ENCODE measurements at places on chromosomes 2 and 18.

GRCh38 chr2:171533331-171533730, 11.1 kb downstream of the CYBRD1 start:
- DNase-seq = no peak

DNA sequence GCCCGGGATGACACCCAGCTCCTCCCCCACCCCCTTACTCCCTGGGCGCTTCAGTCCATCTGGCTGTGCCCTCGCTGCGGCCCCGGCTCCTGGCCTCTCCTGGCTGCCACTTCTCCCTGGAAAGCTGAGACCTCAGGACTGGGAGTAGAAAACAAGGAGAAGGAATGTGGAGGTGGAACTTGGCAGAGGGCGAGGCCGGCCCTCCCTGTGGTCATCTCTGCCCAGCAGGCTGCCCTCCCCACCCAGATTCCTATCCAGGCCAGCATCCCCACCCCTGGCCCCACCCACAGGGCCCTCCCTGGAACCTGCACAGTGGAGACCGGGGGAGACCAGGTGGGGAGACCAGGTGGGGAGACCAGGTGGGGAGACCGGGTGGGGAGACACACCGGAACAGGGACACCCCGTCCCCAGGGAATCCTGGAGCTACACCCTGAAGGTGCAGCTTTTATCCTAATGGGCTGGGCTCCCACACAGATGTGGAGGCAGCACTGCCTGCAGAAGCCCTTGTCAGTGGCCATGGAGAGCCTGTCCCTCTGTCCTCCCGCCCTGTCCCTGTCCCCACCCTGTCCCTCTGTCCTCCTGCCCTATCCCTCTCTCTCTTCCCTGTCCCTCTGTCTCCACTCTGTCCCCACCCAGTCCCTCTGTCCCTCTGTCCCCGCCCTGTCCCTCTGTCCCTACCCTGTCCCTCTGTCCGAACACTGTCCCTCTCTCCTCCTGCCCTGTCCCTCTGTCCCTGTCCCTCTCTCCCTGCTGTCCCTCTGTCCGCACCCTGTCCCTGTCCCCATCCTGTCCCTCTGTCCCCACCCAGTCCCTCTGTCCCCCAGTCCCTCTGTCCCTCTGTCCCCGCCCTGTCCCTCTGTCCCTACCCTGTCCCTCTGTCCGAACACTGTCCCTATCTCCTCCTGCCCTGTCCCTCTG, 157.1 kb downstream of the PXDN start:
- no peak for DNase-seq

DNA sequence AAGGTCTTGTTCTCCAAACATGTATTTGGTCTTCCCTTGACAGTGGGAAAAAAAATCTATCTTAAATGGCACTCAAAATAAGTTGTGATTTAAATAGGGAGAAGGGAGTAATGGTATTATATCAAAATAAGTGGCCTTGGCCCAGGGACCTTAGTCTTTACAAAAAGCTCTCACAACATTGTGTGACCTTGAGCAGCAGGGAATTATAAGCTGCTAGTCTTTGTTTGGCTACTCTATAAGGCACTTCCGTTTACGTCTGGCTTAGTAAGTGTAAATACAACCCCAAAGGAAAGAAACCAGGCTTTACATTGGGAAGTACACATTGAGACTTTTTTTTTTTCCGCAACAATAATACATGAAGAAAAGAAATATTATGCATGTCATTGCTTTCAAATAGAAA, 734.0 kb upstream of the LINC00305 start:
- DNase-seq = peak; percentile 1

DNA sequence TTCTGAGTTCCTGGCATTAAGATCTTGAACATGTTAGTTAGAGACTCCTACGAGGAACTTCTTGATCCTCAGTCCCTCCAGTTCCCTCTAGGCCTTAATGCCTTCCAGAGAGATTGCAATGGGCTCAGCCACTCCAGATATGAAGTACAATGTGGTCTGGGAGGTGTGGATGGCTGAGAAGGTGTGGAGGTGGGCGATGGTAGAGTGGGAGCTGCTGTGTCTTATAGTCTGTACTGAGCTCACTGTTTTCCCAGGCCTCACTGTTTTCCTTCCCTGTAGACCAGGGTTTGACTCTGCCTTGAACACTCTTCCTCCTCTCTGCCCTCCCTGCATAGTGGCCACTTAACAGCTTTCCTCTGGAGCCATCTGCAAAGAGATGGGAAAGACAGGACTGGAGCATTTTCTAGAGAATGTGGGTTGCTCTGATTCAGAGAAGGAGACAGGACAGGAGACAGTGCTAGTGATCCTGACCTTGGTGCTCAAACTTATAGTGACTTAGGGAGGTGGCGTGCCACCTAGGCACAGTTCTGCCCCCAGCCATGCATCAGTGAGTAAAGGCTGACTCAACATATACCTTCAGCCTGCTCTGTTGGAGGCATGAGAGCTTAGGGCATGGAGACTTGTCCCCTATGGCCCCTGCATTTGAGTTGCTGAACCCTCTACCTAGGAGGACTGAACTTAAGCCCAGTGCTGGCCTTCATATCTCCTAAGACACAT, 129.7 kb downstream of the TDRD15 start:
- no peak for DNase-seq

- DNase-seq = no peak
Observed at GRCh38 chr2:19774805-19775176, 127.0 kb downstream of the TTC32 start.

DNA sequence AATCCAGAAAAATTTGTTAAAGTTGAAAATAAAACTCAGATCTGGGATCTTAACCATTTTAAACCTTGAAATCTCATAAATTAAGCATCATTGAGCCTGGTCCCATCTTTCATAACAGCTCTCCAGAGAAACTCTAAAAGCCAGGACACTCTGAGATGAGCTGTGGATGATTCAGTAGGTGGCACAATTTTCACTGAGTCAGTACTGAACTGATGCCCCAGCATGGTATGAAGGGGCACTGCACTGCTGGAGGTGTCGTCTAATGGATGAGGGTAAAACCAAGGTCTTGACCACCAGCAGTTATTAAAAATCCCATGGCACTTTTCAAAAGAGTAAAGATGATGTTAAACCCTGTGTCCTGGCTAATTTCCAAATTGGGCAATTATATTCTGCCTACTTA, 170.6 kb downstream of the FIGN start:
- DNase-seq = no peak

DNA sequence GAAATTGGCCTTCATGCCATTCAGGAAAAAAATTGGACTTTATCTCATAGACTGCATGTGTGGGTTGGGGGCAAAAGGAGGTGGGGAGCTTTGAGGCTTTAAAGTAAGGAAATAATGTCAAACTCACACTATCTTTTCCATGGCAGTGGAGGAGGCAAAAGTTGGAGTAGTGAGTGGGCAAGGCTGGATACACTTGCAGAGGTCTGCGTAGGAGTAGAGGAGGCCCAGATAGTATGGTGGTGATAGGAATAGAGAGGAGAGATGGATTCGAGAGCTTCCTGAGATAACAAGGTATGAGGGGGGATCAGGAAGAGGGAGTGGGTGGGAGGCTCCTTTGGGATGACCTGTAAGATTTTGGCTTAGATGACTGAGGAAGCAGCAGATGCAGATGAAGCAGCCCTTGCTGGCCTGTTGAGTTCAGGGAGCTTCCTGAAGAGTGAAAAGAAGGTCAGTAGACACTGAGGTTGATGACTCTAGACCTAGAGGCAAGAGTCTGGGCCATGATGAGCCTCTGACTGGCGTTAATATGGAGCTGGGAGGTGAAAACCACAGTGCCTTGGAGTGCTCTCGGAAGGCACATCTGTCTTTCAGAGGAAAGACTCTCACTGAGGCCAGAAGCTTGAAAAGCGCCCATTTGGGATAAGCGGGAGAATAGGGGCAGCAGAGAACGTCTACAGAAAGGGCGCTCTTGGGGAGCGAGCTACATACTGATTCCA, 5.8 kb downstream of the UNC50 start:
- no peak for DNase-seq

DNA sequence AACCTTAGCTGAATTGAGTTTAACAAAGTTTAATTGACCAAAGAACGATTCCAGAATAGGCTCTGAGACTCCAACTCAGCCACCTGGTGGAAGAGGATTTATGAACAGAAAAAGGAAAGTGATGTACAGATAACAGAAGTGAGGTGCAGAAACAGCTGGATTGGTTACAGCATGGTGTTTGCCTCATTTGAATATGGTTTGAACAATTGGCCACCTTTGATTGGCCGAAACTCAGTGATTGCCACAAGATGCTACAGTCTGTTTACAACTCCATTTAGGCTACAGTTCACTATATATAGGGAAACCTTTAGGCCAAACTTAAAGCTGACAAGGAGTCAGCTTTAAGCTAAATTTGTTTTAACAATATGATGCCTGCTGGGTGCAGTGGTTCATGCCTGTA, 28.1 kb upstream of the SLC35G4 start:
- DNase-seq = no peak

DNA sequence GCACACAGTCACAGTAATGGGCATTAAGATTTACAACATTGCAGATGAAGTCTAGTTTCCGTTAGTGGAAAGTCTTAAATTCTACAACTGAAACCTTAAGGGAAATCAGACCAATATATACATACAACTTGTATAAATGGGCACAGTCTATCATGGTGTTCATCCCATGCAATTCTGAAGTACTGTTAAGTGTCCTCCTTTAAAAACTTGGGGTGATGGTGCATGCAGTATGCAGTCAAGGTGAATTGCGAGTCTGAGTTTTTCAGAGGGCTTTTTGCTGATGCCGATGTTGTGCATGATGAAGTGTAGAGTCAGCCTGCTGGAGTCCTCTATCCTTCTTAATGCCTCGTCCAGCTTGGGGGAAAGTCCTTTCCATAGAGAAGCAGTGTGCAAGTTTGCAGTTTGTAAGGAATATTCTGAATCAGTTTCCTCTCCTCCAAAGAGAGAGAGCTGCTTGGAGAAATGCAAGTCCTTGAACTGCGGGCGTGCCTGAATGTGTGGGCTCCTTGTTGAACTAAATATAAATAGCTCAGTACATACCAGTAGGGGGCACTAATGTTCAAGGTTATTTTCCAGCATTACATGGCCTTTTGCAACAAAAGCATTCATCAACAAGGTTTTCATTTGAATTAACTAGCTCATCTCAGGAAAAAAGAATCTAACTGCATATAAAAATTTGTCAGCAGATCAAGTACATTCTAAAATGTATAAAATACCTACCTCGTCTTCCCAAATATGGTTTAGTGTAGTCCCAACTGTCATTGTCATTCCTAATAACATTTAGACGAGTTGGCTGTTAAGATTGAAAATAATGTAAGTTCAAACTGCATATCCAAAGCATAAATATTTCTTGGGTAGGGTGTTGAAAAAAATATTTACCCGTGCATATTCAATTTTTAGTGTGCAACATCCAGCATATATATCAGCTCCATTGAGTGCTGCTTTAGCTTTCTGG, 21.3 kb downstream of the HNRNPLL start:
- DNase-seq = peak; percentile 31

DNA sequence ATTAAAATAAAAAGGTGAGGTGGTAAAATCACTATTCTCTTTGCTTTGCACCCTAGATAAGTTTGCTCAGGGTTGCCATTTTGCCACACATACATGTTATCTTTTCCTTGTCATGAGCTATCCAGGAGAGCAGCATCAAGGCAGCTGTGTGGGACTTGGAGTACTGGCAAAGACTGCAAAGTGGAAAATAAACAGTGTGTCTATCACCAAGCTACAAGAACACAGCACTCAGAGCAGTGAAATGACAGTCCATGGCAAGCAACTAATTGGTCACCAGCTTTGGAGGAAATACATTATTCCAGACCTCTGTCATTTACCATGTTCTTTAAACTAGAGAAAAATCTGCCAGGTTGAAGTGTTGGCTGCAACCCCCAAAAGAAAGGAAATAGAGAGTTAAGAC, 687.8 kb upstream of the FANCL start:
- DNase-seq = no peak

Measured in right kidney (tissue), 9 donors.